ENCODE measurements at places on chromosomes 11 and 22.

DNA sequence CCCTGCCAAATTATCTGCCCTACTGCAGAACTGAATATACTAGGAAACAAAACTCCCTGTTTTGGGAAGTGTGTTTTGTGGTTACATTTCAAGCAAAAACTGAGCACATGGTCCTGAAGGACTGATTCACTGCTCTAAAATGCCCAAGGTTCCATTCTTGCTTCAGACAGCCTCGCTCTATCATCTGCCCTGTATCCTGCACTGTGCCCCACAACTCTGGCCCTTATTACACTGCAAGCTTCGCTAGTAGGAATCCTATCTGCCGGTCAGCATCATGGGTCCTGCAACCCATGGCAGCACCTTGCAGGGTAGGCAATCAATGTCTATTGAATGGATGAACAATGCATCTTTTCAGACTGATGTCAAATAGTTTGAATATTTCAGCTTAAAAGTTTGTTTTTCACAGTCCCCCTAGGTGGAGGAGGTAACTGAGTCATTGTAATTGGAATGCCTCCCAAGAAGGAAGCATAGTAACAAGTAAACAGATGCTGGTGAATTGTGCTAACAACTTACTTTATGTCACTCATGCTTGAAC lies 21.3 kb downstream of the LAYN start:
- no peak for DNase-seq

DNA sequence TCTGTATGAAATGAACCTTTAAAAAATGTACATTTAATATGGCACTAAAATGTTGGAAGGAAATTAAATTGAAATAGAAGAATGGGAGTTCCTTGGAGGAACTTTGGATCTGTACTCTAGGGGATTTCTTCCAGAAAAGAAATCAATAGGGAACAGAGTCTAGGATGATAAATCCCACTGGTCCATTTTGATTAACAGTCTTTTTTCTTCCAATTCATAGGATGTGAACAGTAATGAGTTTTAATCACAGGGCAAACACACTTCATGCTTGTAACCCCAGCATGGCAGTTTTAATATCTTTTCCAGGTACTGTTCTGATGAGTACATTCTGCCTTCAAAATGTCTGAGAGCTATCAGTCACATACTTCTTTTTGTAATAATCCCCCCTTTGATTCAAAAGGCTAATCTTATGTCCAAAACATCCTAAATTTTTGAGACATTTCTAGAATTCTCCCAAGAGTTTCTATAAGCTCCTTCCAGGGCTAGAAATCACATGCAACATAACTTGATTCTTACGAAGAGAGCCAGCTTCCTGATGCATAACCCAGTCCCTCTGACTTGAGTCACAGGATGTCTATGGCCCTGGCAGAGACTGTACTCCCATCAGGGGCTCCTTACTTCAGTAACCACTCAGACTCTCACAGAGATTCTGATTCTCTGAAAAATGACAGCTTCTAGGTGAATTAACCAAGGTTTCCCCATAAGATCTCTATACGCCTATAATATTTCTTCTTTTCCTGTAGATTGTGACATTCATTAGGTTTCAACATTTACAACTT lies 112.9 kb downstream of the SLC36A4 start:
- DNase-seq: no peak

- DNase-seq: no peak
These were observed 57.9 kb downstream of the NF2 start for GRCh38 chr22:29661336-29661735.

DNA sequence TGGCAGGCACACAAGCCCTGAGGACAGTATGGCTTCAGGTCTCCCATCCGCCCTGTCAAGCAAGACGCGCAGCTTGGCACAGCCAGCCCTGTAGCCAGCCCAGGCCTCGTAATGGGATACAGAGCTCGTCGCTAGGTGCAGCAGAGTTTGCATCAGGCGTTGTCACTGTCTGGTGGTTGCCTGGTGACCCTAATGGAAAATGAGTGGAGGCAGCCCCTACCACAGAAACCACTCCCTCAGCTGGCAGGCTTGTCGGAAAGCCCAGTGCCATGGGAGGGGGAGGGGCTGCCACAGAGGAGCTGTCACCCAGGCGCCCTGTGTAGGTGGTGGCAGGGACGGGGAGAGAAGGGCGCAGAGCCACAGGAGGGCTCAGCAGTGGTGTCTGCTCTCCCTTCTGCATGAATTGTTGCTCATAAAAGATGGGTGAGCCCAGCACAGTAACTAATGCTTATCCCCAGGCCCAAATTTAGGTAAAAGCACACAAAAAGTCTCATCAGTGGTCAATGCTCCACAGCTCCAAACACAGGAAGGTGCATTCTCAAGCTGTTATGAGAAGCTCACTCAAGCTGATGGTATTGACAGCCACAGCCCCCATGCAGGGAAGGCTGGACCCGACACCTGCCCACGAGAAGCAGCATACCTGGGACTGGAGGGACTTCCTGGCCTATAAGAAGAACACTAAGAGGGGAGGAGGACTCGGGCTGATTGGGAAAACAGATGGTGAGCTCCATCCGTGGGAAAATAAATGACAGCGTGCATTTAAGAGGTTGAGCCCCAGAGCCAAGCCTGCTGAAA lies 164.6 kb downstream of the ETS1 start:
- DNase-seq: peak; percentile 91

DNA sequence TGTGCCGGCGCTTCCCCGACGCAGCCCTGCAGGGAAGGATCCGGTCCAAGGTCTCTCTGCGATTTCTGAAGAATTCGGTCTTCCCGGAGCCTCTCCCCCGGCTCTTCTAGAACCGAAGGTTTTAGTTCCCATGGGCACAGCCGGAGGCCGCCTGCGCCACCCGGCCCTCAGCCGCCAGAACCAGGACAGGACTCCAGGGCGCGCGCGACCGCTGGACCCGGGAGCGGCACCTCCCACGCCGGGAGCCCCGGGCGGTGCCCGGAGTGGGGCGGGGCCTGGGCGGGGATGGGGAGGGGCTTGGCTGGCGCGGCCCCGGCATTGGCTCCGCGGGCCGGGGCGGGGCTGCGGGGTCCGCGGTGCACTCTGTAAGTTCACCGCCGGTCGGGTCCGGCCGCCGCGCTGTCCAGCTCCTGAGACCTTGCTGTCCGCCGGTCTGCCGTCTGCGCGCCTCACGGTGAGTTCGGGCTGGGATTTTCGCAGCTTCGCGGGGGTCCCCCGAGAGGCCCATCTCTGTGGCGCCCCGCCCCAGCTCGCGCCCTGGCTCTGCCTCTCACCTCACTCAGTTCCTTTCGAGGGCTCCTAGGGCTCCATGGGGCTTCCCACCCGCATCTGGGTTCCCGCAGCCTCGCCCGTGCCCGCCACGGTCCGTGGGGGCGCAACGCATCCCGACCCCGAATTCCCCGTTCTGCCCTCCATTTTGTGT lies at the start of gene CDC42EP2:
Gene CDC42EP2 (plus strand): TSS at position 366 of the 703 bp plus-strand sequence. CDS start 6,033 bp downstream, outside the sequence.
- no peak for DNase-seq
